SK-N-SH (cell line): ENCODE measurements at places on chromosomes 7 and 10.

GRCh38 chr7:114658216-114658615, 243.6 kb downstream of the FOXP2 start:
- no peak for DNase-seq

- DNase-seq: no peak
Measured at GRCh38 chr7:145644426-145645134, 472.0 kb upstream of the CNTNAP2 start.

DNA sequence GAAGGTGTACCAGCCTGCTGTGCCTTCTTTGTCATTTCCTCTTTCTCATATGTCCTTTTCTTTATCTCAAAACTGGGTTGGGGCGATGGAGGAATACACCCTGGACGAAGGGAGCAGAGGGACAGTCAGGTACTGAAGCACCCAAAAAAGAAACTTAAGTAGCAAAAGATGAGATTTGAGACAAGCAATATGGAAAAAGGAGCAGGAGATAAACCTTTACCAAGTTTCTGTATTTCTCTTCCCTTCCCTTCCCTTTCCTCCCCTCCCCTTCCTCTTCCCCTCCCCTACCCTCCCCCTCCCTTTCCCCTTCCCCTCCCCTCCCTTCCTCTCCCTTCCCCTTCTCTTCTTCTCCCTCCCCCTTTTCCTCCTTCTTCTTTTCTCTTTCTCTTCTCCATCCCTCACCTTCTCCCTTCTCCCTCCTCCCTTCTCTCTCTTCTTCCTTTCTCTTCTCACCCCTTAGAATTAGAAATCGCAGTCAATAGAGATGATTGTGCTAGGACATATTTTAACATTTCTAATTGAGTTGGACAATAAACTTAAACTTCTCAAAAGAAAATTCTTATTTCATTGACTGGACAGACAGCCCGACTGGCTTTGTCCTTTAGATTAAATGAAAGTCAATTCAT, 114.7 kb upstream of the PLXDC2 start:
- no peak for DNase-seq

GRCh38 chr7:134777908-134778580, 1.4 kb upstream of the CALD1 start:
- DNase-seq: no peak

DNA sequence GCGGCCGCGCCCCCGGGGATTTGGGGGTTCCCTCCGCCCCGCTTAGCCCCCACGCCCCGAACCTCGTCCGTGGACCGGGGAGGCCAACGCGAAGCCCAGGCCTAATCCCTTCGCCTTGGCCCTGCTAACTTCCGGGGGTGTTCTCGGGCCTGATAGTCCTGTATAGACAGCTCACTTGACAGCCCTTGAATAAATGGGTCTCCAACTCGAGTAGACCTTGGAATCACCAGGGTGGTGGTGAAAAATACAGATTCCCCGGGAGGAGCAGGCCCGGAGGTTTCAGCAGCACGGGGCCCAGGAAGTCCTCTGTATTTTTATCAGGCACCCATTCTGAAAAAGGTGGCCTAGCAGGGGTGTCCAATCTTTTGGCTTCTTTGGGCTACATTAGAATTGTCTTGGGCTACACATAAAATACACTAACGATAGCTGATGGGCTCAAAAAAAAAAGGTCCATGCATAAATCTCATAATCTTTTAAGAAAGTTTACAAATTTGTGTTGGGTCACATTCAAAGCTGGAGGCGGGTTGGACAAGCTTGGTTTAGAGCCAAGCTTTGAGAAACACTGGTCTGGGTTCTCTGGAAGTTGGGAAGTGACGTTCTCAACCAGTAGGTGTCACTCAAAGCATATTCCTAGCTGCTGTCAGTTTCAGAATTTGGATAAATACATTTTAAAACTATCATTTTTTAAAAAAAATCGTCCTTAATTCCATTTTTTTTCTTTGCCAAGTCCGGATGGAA, 221.7 kb downstream of the PHTF2 start:
- peak; percentile 83 for DNase-seq
